NCI-H1436 treated with DMSO at 0.1 percent for 48 hours (cell line): ENCODE measurements at places on chromosomes 16 and 17.

DNA sequence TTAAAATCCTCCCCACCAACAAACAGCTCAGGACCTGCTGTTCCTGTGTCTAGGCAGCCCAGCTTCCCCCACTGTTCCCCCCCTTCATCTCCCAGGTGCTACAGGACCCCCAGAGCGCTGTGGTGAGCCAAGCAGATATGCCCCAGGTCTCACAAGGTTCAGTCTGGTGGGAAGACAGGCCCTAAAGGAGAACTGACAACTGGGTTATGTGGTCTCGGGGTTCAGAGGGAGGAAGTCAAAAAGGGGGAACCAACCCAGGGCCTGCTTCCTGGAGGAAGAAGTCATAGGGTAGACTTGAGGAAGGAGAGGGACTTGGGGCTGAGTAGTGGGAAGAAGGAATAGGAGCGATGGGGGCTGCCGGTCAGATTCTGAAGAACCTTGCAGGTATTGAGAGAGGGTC lies 2.6 kb downstream of the RIPOR1 start:
- DNase-seq, result no peak

GRCh38 chr17:28545787-28546415 lies 6.5 kb downstream of the UNC119 start:
- no peak for DNase-seq

DNA sequence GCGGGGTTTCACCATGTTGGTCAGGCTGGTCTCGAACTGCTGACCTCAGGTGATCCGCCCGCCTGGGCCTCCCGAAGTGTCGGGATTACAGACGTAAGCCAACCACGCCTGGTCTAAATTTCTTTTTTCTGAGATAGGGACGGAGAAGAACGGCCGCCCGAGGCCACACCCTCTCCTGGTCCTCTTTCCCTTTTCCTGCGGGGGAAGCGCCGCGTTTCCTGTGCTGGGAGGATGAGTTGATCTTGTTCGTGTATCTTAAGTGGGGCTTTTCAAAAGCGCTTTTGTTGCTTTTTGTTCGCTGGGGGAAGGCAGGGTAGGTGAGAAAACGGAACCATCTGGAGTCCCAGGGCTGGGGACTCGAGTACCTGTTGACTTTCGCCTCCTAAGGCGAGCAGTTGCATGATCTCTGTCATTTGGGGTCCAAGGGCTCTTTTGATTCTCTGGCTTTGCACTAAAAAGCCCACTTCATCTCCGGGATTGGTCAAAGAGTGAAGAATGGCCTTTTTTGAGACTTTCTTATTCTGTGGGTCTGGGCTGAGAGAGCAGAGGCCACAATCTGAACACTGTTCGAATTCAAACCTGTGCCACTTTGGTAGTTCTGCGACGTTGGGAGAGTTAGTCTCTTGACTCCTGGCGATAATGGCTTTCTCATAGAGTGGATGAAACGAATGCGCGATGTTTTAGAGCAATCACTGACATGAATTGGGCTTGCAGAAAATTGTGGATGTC lies 1.3 kb downstream of the FUS start:
- DNase-seq, result no peak

GRCh38 chr16:81926036-81926435 lies 85.2 kb downstream of the SDR42E1 start:
- DNase-seq, result no peak

DNA sequence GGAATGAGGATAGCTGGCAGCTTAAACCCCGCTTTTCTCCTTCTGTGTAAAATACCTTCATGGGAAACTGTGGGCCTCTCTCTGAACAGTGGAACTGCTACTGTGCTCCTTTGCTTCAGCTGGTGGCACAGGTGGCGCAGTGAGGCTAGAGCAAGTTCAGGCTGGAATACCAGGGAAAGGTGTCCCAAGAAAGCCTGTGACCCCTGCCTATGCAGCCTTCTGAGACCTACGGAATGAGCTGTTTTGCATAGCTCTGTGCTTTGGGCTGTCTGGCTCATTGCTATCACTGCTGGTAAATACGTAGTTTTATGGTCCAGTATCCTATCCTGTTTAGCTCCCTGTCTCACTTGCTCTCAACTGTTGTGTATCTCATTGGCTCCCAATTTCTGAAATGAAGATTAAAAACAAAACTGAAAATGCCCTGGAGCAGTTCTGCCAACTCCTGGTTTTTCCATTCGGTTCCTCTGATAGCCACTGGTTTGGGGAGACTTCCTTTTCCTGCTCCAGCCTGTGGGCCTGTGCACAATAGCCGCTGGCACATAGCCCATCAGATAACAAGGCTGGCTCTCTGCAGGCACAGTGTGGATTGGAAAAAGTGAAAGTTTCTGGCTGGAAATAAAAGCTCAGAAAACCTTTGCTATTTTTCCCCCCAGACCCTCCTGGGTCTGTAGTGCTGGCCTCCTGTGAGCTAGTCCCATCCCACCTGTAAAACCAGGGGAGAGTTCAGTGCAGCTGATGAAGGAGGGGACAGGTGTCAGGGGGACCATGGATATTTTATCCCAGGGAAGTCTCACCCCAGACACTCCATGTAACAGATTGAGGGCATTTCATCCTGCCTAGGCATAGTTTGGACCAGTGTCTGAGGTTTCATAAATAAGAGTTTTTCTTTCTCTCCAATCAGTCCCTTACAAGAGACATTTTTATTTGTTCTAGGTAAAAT lies 24.0 kb downstream of the LIMD2 start:
- no peak for DNase-seq
